ENCODE measurements at places on chromosomes 6 and 20.

- peak; percentile 5 for DNase-seq
Measured at GRCh38 chr6:107319906-107320530, 139.3 kb downstream of the PDSS2 start.

- DNase-seq = no peak
Measured at GRCh38 chr6:4172368-4172767, 37.0 kb upstream of the ECI2 start.

DNA sequence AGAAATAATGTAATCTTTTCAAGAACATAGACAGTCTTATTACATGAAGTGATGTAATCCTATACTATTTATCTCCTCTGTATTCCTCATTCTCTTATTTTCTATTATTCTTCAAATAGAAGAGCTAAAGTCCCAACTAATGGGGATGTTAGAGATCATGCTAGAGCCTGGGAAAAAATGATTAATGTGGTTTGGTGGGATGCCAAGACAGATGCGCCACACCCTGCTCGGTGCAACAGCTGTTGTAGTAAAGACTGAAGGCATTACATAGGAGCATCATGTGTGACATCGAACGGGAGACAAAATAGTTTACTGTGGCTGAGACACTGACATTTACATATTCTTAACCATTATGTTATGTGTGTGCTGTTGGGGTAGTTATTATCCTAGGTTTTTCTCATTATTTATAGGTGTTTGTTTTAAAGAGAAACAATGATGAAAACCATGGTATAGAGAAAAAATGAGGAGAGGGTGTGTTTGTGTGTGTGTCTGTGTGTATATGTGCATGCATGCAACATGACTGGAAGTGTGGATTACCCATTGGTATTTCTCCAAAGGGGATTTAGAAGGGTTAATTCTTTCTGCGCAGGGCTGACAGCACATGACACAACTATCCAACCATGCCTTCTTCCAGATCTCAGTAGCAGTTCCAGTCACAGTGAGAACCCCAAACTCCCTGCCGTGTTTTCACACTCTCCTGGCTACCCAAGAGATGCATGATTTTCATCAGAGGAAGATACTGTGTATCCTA, 155.3 kb downstream of the EYA4 start:
- peak; percentile 94 for DNase-seq

DNA sequence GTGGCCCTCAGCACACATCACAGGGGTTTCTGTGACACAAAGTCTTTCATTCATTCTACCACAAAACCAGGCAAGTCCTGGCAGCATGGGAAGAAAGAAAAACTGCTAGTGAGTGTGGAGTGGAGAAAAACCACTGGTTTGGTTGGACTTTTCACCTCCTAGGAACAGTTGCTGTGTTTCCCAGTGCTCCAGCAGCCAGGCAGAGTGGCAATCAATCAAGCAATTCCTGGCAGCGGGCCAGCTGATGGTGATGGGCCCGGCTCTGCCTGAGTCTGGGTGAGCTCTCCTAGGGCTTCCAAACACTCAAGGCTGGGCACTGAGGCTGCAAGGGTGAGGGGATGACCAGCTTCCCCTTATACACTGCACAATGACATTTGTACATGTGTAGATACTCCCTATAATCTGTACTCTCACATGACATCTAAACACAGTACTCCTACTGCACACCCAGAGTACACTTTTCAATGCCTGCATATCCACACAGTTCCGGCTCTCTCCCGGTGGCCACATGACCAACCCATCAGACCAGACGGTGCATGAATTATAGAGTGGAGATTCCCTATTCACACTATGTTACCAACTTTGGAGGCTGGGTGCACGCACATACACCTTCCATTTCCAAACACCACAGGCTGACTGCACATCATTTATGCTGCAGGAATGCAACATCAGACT, 156.6 kb downstream of the UNC5CL start:
- DNase-seq = no peak

DNA sequence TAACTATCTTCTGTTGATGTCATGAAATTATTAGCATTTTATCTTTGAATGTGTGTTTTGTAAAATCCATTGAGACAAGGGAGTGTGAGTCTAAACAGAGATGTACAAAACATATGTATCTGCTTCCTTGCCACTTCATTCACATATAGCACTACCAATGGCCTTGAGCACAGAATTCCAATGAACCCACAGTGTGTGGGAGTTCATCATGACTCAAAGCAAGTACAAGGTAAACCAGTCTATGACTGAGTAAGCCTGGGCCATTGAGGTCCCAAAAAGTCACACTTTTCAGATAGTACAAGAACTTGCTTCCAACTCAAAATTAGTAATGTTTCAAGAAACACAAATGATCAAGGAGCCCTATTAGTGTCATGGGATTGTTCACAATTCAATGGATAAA, 218.6 kb downstream of the MANEA start:
- no peak for DNase-seq

- DNase-seq = no peak
Measured at GRCh38 chr6:7106215-7106751, 1.5 kb upstream of the RREB1 start.

- no peak for DNase-seq
Measured at GRCh38 chr20:2285613-2286012, 10.2 kb upstream of the TGM3 start.

DNA sequence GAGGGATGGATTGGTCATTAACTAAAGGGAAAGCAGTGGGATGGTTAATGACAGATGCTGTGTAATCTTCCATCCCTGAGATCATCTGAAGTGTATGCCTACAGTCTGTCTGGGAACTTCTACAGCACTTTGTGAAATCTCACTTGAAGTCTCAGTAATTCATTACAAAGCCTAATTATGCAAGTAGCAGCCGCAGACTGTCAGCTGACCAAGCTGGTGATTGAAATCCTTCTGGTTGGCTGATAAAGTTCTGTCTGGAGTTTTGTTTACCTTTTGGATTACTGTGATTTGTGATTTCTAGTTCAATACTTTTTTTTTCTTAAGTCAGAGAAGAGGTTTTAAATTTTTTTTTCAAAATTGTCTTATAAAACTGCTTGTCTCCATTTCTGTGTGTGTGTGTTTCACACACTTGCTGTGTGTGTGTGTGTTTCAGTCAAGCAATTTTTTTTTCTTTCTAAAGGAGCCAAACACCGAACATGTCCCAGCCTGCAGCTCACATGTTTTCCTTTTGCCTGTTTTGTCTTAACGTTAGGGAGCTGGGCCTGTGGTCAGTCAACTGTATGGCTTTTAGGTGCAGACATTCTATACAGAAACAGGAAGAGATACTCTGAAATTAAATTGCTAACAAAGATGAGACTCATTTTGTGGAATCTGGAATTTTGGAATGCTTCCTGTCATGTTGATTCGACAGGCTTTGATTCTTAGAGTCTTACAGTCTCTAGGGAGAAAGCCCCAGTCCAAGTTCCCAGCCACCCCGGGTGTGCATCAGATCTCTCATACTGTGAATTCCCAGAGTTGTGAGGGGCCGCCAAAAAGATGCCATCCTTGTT, 28.5 kb upstream of the ADGRF4 start:
- DNase-seq = peak; percentile 32

GRCh38 chr6:145073811-145074210, 661.5 kb downstream of the EPM2A start:
- DNase-seq = no peak

DNA sequence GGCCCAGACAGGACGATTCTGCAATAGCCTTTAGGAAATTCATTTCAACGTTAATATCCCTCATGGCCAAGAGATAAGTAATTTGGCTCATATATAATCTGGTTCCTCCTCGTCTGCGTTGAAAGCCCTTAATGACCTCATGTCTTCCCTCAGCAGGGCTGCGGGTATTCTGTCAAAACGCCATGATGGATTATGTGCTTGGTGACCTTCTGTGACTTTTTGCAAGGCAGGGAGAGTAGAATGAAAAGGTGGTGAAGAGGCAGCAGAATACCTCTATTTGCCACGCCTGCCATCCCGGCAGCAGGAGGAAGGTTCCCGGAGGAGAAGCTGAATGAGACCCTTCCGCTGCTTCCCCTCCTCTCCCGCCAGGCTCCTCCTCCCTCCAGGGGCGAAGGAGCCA, 41.1 kb upstream of the SPACA1 start:
- no peak for DNase-seq

DNA sequence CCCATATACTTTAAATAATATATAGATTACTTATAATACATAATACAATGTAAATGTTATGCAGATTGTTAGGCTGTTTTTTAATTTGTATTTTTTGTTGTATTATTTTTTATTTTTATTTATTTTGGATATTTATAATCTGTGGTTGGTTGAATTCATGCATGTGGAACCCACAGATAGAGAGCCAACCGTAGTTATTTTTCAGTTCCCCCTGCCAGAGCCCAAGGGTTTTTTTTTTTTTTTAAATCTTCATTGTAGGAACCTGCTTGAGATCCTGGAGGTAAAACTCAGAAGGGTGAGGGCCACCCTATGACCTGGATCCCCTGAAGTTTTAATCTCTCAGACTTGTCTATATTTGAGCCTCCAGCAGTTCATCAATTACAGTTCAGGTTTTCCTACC, 133.2 kb downstream of the B3GAT2 start:
- no peak for DNase-seq

DNA sequence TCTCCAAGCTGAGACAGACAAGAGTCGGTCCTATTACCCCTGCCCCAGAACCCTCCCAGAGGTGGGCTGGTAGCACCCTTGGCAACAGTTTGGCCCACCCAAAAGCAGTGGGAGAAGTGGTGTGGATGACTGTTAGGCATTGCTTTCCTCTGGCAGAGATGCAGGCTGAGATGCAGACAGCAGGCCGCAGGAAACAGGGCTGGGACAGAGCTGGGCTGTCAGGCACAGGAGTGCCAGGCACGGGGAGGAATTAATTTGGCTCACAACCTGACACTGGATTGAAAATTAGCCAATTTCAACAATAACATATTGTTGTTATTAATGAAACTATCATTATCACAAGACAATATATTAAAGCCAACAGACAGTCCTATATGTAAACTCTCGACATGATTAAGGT, 15.7 kb upstream of the SIRT5 start:
- DNase-seq = no peak

DNA sequence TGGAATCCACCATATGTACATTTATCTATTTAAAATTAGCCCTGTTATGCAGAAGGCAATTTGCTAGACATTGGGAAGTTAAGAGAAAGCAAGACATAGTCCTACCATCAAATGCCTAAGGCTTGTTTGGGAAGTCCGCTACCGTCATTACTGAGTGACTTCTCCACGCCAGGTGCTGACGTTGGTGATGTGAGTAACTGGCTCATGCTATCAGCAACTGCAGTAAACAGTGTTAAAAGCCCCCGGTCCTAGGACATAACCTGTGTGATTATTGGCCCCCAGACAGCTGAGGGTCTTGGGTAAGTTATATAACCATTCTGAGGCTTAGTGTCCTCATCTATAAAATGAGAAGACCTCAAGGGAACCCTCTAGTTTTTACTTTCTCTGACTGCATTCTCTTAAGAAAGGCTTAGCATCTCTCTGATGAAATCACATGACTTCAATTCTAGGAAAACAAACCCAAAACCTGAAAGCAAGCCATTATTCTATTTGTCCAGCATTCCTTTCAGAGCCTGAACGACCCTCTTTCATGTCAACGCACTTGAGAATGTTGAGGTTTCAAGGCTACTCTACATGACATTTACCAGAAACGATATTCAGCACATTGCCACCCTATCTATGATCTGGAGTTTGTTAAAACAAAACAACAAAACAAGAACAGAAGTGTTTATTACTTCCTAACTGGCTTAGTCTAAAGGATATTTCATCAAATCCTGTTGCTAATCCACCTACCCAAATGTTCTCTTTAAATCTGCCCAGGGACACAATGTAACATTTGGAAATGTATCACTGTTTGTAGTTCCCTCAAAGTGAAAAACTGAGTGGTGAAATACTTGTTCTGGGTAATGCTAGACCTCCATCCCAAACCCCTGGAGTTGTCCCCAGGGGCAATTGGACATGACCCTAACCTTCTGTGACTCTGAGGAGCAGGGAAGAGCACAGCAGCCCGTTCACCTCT, 133.8 kb downstream of the BTBD3 start:
- peak; percentile 34 for DNase-seq

DNA sequence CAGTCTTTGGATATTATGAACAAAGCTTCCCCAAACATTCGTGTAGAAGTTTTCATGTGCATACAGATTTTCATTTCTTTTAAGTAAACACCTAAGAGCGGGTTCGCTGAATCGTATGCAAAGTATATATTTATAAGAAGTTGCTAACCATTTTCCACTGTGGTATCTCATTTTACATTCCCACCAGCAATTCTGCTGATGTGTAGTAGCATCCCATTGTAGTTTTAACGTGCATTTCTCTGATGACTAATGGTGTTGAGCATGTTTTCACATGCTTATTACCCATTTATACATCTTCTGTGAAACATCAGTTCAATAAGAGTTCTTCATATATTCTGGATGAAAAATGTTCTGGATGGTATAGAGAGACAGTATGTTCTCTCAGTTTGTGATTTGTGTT, 97.4 kb downstream of the IYD start:
- peak; percentile 39 for DNase-seq

GRCh38 chr6:52263709-52264540, 19.6 kb upstream of the IL17F start:
- peak; percentile 82 for DNase-seq

DNA sequence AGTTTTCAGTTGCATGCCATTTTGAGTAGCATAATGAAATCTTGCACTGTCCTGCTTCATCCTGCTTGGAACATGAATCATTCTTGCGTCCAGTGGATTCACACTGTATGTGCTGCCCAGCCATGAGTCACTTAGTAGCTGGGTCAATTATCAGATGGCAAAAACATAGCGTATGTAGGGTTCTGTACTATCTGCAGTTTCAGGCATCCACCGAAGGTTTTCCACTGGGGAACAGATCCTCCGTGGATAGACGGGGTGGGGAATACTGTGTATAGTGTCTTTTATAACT, 61.4 kb downstream of the IL22RA2 start:
- no peak for DNase-seq

GRCh38 chr20:17878069-17878911, 90.3 kb downstream of the SNX5 start:
- no peak for DNase-seq

DNA sequence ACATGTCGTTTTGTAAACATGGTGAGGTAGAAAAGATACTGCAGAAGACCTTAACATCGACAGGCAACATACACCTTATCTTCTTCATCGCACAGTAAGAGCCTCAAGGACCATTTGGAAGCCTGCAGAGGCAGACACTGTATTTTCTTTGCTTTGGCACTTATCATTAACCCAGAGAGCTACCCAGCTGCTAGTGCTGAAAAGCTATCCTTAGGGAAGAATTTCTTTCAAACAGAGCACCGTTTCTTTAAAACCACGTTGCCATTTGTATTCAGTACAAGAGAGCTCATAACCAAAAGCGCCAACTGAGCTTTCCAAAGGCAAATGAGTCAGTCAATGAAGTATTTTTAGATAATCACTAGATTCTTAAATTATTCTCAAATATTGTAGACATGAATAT, 306.6 kb downstream of the EPM2A start:
- DNase-seq = no peak

DNA sequence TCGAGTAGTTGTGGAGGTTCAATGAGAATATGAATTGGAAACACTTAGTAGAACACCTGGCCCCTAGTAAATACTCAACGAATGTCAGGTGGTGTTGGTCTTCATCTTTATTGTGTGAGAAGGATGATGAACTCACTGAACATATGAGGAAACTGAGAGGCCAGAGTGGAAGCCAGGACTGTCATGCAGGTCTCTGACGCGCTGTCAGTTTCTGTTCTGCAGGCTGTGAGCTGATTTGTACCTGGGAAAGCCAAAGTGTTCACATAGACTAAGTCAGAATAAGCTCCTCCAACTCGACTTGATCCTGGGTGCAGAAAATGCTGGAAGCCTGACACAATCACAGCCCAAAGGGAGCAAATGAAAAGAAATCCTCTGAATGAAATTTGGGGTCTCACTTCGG, 222.2 kb downstream of the LY86 start:
- DNase-seq = no peak

All from tongue (tissue), 3 donors.